ENCODE measurements at places on chromosomes 5 and 9. TPM values are rescaled to one million over a fixed set of nuclear protein-coding genes. Genes with fewer than 3 reads are reported as not detected.

DNA sequence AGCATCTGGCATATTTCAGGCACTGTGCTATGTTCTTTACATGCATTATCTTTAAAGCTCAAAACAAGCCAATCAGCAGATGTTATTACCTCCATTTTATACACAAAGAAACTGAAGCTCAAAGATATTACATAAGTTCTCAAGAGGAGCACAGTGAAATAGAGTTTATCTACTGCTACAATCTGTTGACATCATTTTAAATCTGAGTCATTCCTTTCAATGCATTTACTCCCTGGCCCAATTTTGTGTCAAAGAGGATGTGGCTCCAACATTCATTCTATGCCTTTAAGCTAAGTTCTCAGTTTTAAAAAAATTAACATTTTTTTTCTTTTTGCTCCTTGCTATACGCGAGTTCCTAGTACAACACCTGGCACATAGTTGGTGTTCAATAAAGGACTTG is 486.3 kb upstream of the ZNF462 start:
- no peak overlapping the region for H3K27ac ChIP-seq
- no peaks in the 10 kb centered on the region for H3K4me1 ChIP-seq
- DNase-seq: no peak

- no peaks in the 10 kb centered on the region for H3K27me3 ChIP-seq
- no peak for DNase-seq
- peaks cover 4% of the 10 kb centered on the region for H3K4me1 ChIP-seq
- no peaks in the 10 kb centered on the region for H3K36me3 ChIP-seq
- no peak overlapping the region for H3K27ac ChIP-seq
- H3K4me3 ChIP-seq: no peak overlapping the region
These were observed 32.3 kb upstream of the EQTN start for GRCh38 chr9:27329291-27329690.

DNA sequence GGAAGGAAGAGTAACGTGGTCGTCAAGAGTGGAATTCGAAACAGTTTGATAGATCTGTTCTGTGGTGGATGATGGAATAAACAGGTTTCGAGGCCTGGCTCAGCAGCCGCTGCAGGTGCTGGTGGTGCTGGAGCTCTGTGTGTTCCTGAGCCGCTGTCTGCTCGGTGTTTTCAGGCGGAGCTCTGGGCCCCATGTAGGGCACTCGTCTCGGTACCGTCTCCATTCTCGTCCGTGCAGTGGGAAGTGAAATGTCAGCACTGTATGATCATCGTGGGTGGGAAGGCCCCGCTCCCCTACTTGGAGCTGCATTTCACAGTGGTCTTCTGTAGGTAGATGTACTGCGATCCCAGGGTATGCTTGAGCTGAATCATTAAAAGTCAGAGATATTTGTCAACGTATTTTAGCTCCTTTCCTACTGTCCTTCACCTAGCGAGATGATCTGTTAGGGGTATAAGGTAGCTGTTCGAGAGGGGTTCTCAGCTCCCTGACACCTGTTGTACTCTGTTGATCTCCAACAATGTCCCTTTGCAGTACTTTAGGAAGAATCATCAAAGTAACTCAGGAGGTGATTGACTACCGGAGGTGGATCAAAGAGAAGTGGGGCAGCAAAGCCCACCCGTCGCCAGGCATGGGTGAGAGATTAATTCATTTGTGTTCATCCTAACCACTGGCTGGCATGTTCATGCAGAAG is 35.9 kb downstream of the TENT4A start:
- H3K4me3 ChIP-seq: no peak overlapping the region
- peaks cover 49% of the 10 kb centered on the region for H3K36me3 ChIP-seq
- H3K27ac ChIP-seq: no peak overlapping the region
- DNase-seq: no peak

DNA sequence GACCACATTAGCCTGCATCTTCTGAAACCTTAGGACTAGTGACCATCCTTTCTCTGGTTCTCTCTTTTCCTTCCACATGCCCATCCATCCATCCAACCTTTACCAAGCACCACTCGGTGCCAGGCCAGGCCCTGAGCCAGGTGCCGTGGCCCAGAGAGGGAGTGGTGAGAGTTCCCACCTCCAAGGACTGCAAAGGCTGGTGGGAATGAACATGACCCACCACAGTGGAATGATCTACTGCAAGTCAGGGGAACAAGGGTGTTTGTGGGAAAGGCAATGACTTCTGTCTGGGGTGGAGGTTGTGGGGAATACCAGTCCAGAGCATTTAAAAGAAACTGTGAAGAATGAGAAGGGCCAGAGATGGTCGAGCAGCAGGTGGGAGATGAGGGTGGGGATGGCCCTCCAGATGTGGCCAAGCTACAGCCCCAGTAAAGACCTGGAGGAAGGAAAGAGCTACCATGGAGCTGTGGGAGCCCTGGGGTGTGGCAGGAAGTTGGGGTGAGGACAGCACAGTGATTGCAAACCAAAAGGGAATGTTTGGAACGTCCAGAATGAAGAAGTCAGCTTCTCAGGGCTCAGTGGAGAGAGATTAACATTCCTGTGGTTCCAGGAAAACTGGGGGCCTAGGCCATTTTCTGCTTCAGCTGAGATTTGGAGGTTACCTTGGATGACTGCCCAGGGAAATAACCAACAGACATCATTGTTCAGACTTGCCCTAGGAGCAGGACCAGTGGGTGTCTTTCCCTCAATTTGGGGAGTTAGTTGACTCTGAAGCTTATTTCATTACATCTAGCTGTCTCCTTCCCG is 30.7 kb upstream of the CORO2A start:
- H3K4me1 ChIP-seq: no peaks in the 10 kb centered on the region
- H3K27ac ChIP-seq: no peak overlapping the region
- no peak overlapping the region for H3K4me3 ChIP-seq
- peaks cover 6% of the 10 kb centered on the region for H3K36me3 ChIP-seq
- no peaks in the 10 kb centered on the region for H3K27me3 ChIP-seq

GRCh38 chr5:105146867-105147266 is 1584.3 kb upstream of the NUDT12 start:
- no peak overlapping the region for H3K4me3 ChIP-seq
- no peak for DNase-seq

DNA sequence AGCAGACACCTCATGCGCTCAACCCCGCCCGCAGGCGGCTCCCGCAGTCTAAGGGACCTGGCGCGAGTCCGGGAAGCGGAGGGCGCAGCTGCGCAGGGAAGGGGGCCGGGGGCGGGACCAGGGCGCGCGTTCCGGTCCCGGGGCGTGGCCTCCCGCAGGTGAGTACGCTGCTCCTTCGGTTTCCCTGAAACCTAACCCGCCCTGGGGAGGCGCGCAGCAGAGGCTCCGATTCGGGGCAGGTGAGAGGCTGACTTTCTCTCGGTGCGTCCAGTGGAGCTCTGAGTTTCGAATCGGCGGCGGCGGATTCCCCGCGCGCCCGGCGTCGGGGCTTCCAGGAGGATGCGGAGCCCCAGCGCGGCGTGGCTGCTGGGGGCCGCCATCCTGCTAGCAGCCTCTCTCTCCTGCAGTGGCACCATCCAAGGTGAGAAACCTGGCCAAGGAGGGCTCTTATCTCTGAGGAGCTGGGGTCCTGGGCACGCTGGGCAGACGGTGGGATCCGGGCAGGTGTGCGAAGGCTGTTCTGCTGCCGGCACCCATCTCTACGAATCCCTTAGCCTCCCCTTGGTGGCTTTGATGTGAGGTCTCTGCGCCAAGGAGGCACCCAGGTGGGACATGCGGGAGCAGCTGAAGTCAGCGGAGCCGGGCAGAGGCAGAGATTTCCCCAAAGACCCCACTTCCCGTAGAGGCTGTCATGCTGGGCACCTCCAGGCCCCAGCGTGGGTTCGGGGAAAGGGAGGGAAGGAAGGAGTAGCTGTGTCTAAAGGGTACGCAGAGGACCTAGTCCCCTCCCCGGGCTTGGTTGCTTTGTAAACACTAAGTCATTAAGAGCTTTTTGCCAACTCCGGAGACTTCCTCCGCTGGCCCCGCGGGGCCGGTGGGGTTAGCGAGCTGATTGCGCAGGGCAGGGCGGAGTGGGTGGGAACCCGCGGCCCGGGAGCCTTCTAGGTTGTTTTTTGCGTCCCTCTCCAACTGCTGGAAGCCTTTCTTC is at the start of gene F2RL1:
Gene F2RL1 (plus strand): TSS at position 187 of the 988 bp plus-strand sequence. CDS start 153 bp downstream, at position 340.
- H3K27me3 ChIP-seq: peaks cover 12% of the 10 kb centered on the region
- no peak within 1 kb of the TSS for H3K27ac ChIP-seq
- peak; percentile 40 for DNase-seq
- peak within 1 kb of the TSS; percentile 88 for H3K4me3 ChIP-seq

GRCh38 chr9:28031521-28032267 is 458.4 kb upstream of the C9orf72 start:
- H3K27ac ChIP-seq: no peak overlapping the region
- H3K4me1 ChIP-seq: no peaks in the 10 kb centered on the region
- no peaks in the 10 kb centered on the region for H3K27me3 ChIP-seq
- no peak overlapping the region for H3K4me3 ChIP-seq
- DNase-seq: no peak
- no peaks in the 10 kb centered on the region for H3K36me3 ChIP-seq

GRCh38 chr5:77607324-77607723 is 31.2 kb downstream of the OTP start:
- DNase-seq: no peak
- H3K27me3 ChIP-seq: peaks cover 3% of the 10 kb centered on the region
- no peaks in the 10 kb centered on the region for H3K36me3 ChIP-seq
- H3K4me1 ChIP-seq: no peaks in the 10 kb centered on the region
- H3K27ac ChIP-seq: no peak overlapping the region

DNA sequence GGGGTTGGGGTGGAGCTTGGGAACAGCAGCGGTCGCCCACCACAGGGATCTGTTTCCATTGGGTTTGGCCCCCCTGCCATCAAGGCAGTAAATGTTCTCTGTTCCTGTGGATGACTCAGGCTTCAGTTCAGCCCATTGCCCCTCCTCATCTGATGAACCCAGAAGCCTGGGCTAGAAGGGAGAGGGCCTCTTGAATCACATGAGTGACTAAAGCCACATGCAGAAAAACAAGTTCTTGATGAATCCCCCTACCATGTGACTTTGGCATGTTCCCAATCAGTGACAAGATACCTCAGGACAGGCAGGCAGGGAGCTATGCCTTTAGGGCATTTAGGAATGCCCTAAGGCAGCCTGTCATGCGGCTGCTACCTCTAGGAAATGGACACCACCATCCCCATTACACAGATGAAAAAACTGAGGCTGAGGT is 2.5 kb downstream of the SH3PXD2B start:
- H3K27ac ChIP-seq: no peak overlapping the region
- no peaks in the 10 kb centered on the region for H3K36me3 ChIP-seq
- H3K4me3 ChIP-seq: no peak overlapping the region
- H3K4me1 ChIP-seq: peaks cover 4% of the 10 kb centered on the region

- H3K4me1 ChIP-seq: no peaks in the 10 kb centered on the region
- H3K27ac ChIP-seq: no peak overlapping the region
- no peaks in the 10 kb centered on the region for H3K27me3 ChIP-seq
- no peaks in the 10 kb centered on the region for H3K36me3 ChIP-seq
- no peak overlapping the region for H3K4me3 ChIP-seq
These were observed 211.4 kb downstream of the BNC2 start for GRCh38 chr9:16659096-16659495.

DNA sequence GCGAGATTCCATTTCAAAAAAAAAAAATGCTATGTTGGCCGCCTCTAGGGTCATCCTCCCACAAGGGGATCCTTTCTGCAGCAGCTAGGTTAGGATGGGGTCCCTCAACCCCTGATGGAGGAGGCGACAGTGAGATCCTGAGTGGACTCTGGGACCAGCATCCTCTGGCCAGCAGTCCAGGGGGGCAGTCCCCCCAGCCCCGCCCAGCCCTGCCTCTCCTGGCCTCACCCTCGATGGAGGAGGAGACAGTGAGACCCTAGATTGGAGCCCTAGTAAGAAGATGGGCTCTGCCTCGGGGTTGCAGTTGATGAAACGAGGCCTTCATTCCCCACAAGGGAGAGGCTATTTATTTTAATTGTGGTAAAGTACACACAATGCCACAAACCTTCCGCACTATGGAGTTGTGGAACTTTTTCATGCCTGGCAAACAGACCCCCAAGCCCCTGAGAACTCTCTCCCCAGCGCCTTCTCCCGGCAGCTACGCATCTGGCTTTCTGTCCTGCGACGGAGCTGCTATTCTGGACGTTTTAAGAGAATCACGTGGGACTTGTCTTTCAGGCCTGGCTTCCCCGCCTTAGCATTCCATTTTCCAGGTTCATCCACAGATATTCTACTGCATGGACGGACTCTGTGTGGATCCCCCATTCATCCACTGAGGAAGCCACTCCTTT is 15.8 kb downstream of the VAV2 start:
- H3K36me3 ChIP-seq: no peaks in the 10 kb centered on the region
- no peaks in the 10 kb centered on the region for H3K27me3 ChIP-seq
- no peak overlapping the region for H3K4me3 ChIP-seq
- H3K27ac ChIP-seq: no peak overlapping the region
- no peak for DNase-seq

DNA sequence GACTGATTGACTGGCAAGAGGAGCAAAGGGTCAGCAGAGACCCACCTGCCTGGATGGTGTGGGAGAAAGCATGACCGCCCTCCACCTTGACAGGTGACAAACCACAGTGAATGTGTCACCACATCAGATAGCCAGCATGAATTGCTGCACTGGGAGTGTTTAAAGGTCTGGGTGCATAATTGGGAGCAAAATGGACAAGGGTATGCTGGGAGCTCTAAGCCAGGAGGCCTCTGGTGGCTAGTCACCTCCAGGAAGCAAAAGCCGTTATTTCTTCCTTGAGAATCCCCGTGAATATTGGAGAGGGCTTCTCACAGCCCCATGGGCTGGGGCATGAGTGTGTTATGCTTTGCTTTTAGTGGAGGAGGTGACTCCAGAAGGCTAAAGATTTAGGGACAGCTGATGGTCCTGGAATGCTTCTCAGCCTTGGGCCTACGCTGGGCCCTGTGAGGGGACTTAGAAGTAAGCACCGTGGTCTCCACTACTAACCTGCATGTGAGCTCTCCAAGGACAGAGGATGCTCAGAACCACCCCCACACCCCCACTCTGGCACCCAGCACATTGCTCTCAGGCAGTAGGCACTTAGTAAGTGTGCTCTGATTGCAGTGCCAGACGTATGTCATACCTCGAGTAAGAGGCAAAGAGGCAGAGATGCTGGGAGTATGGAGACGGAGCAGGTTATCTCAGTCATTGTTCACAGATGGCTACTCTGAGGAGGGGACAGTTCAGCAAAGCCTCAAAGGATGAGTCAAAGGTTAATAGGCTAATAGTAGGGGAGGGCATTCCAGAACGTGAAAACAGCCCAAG is 9.1 kb upstream of the IRF1 start:
- H3K4me1 ChIP-seq: peaks cover 45% of the 10 kb centered on the region
- no peaks in the 10 kb centered on the region for H3K27me3 ChIP-seq

- H3K27me3 ChIP-seq: no peaks in the 10 kb centered on the region
- H3K36me3 ChIP-seq: no peaks in the 10 kb centered on the region
- peaks cover 35% of the 10 kb centered on the region for H3K4me1 ChIP-seq
- no peak overlapping the region for H3K4me3 ChIP-seq
- no peak overlapping the region for H3K27ac ChIP-seq
These were observed 557 bp upstream of the IL3 start for GRCh38 chr5:132059696-132060500.

GRCh38 chr9:134717924-134718645 is 76.5 kb downstream of the COL5A1 start:
- H3K27ac ChIP-seq: no peak overlapping the region
- H3K4me3 ChIP-seq: no peak overlapping the region
- no peak for DNase-seq
- no peaks in the 10 kb centered on the region for H3K36me3 ChIP-seq

- H3K4me1 ChIP-seq: no peaks in the 10 kb centered on the region
- H3K4me3 ChIP-seq: no peak overlapping the region
- H3K27me3 ChIP-seq: no peaks in the 10 kb centered on the region
- no peaks in the 10 kb centered on the region for H3K36me3 ChIP-seq
- no peak for DNase-seq
These were observed 28.0 kb upstream of the PLIN2 start for GRCh38 chr9:19155106-19155935.

CDKN2B gene
- 0.09 TPM for total RNA-seq

CEP120 gene
- total RNA-seq: 25.6 TPM

SLIT3 gene
- 0.72 TPM for total RNA-seq

BAAT gene
- not detected for total RNA-seq

ADGRD2 gene
- total RNA-seq: not detected
